ENCODE measurements at places on chromosomes 3 and 15.
A peak's percentile ranks its signal among the peaks of the same experiment; 100 is the strongest.

GRCh38 chr3:55147856-55148720 lies 220.2 kb upstream of the LRTM1 start:
- peak overlapping the region; percentile 34 for H3K27ac ChIP-seq
- DNase-seq = peak; percentile 35
- no peaks in the 10 kb centered on the region for H3K4me1 ChIP-seq
- no peaks in the 10 kb centered on the region for H3K27me3 ChIP-seq

DNA sequence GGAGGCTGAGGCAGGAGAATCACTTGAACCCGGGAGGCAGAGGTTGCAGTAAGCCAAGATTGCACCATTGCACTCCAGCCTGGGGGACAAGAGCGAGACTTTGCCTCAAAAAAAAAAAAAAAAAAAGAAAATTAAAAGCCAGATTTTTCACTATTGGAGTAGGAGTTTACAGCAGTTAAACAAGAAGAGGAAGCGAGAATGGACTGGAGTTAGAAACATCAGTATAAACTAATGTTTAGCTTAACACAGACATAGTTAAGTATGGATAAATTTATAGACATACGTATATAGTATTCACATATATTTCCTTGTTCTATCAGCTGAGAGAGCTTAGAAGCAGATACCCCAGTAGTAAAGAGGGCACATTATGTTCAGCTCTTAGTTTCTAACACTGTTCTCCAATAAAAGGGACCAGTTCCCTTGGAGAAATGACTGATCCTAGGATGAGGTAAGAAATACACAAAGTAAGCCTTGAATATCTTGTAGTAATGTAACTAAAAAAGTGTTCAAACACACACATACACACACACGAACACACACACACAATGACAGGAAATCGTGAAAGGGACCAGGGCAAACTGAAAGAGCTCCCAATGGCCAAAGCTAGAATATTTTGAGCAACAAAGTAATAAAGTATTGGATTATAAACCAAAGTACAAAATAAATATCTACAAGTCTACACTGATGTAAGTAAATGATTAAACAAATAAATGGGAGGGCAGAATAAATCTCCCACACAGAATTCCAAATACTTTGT lies 25.1 kb downstream of the PIK3CB start:
- H3K27me3 ChIP-seq = no peaks in the 10 kb centered on the region

GRCh38 chr3:141307351-141308059 lies 60.8 kb upstream of the ZBTB38 start:
- no peak for DNase-seq
- no peaks in the 10 kb centered on the region for H3K36me3 ChIP-seq
- peaks cover 9% of the 10 kb centered on the region for H3K4me1 ChIP-seq
- H3K4me3 ChIP-seq = no peak overlapping the region

DNA sequence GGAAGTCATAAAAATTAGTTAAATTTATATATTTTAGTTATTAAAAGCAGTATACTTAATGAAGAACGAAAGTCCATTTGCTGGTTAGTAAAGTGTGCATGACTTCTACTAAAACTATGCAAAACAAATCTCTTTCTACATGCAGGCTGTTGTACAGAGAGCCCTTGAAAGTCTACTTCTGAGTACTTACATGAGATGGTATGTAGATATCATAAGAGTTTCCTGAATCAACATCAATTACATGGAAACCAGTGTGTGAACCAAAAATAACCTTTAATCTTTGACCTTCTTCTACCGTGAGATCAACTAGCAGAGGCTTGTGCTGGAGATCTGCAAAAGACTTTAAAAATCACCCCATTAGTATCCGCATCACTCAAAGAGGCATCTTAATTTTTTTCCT lies 42.1 kb upstream of the SLC2A2 start:
- H3K4me1 ChIP-seq = no peaks in the 10 kb centered on the region
- DNase-seq = no peak
- no peaks in the 10 kb centered on the region for H3K27me3 ChIP-seq
- no peak overlapping the region for H3K4me3 ChIP-seq
- no peak overlapping the region for H3K27ac ChIP-seq

DNA sequence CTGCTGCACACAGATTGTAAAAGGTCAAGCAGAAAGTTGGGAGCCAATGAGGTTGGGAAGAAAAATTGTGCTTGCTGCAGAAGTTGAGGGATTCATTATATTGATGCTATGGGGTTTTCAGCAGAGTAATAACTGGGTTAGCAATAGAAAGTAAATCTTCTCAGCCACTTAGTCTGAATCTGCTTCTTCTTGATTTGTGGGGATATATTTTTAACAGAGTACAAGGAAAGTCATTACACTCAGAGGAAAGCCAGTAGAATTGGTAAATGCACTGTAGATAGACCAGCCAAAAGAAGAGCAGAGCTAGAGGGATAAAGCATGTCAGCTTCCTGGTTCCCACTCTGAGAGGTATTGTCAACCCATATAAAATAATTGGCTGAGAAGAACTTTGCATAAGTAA lies 663.6 kb downstream of the NLGN1 start:
- no peaks in the 10 kb centered on the region for H3K4me1 ChIP-seq
- H3K36me3 ChIP-seq = no peaks in the 10 kb centered on the region

DNA sequence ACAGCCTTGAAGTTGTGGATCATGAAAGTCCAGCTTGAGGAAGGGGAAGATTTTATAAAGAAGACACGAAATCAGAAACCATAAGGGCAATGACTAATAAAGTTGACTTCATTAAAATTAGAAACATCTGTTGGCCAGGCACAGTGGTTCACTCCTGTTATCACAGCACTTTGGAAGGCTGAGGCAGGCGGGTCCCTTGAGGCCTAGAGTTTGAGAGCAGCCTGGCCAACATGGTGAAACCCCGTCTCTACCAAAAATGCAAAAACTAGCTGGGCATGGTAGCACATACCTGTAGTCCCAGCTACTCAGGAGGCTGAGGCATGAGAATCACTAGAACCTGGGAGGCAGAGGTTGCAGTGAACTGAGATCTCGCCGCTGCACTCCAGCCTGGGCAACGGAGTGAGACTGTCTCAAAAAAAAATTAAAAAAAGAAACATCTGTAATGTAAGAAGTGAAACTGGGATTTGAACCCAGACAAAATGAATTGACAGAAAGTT lies 7.9 kb upstream of the UBXN7 start:
- peak; percentile 60 for DNase-seq
- no peak overlapping the region for H3K27ac ChIP-seq
- no peak overlapping the region for H3K4me3 ChIP-seq
- H3K27me3 ChIP-seq = no peaks in the 10 kb centered on the region

GRCh38 chr3:183692436-183692835 lies 5.2 kb upstream of the YEATS2 start:
- H3K36me3 ChIP-seq = no peaks in the 10 kb centered on the region
- H3K4me1 ChIP-seq = no peaks in the 10 kb centered on the region
- H3K27ac ChIP-seq = no peak overlapping the region
- no peak for DNase-seq

- peaks cover 2% of the 10 kb centered on the region for H3K4me1 ChIP-seq
- H3K36me3 ChIP-seq = no peaks in the 10 kb centered on the region
- H3K27me3 ChIP-seq = no peaks in the 10 kb centered on the region
- no peak overlapping the region for H3K27ac ChIP-seq
- no peak overlapping the region for H3K4me3 ChIP-seq
- peak; percentile 77 for DNase-seq
Observed at GRCh38 chr3:64399205-64399800, 174.0 kb upstream of the PRICKLE2 start.

DNA sequence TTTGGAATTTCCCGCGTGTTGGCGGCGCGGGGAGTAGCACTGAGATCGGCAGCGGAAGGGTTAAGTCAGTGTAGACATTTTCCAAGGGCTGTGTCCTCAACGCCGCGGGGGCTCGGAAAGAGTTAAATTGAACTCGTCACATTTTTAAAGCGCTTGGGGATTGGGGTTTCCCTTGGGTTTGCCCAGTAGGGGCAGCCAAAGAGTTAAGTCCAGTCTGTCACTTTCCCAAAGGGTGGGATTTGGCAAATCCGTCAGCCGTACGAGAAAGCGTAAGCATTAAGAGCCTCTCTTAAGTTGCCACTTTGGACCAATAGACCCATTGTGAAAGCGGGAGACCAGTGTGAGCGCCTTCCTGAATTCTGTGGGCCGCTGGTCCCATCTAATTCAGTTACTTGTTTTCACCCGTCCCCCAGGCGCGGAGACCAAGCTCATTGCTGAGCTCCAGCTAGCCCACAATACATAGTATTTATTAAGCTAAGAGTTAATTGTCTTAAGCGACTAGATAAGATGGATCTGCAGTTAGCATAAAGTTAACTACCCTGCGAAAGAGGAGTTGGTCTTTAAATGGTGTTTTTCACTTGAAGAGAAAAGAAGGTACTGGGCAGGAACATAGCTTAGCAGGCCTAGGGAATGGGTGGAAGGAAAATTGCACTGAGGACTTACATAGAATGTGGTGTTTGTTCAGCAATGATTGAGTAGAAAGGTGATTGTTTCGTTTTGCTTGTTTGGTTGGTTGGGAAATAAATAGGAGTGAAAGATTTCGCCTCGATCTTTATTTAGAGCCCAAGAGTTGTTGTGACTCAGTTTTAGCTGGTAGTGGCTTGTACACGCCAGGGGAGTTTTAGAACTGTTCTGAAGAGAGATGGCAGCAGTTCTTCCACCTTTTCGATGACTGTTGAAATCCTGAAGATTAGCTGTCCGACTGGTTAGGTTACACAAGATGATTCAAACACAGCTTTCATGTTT lies 932 bp downstream of the ARL8B start:
- H3K36me3 ChIP-seq = no peaks in the 10 kb centered on the region
- peak overlapping the region; percentile 98 for H3K27ac ChIP-seq
- peak; percentile 78 for DNase-seq
- H3K4me3 ChIP-seq = peak overlapping the region; percentile 98
- no peaks in the 10 kb centered on the region for H3K27me3 ChIP-seq
- H3K4me1 ChIP-seq = peaks cover 3% of the 10 kb centered on the region

- no peak for DNase-seq
- no peaks in the 10 kb centered on the region for H3K36me3 ChIP-seq
- H3K27me3 ChIP-seq = no peaks in the 10 kb centered on the region
- H3K4me1 ChIP-seq = no peaks in the 10 kb centered on the region
- no peak overlapping the region for H3K4me3 ChIP-seq
Observed at GRCh38 chr3:36147934-36148558, 232.3 kb upstream of the STAC start.

DNA sequence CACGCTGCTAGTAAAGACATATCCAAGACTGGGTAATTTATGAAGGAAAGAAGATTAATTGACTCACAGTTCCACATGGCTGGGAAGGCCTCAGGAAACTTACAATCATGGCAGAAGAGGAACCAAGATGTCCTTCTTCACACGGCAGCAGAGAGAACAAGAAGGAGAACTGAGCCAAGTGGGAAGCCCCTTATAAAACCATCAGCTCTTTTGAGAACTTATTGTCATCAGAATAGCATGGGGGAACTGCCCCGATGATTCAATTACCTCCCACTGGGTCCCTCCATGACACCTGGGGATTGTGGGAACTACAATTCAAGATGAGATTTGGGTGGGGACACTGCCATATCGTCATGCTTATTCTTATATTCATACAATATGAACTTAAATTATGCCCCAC lies 49.0 kb downstream of the DUT start:
- H3K27ac ChIP-seq = no peak overlapping the region
- H3K4me3 ChIP-seq = no peak overlapping the region
- no peaks in the 10 kb centered on the region for H3K27me3 ChIP-seq
- no peaks in the 10 kb centered on the region for H3K36me3 ChIP-seq
- H3K4me1 ChIP-seq = peaks cover 5% of the 10 kb centered on the region

DNA sequence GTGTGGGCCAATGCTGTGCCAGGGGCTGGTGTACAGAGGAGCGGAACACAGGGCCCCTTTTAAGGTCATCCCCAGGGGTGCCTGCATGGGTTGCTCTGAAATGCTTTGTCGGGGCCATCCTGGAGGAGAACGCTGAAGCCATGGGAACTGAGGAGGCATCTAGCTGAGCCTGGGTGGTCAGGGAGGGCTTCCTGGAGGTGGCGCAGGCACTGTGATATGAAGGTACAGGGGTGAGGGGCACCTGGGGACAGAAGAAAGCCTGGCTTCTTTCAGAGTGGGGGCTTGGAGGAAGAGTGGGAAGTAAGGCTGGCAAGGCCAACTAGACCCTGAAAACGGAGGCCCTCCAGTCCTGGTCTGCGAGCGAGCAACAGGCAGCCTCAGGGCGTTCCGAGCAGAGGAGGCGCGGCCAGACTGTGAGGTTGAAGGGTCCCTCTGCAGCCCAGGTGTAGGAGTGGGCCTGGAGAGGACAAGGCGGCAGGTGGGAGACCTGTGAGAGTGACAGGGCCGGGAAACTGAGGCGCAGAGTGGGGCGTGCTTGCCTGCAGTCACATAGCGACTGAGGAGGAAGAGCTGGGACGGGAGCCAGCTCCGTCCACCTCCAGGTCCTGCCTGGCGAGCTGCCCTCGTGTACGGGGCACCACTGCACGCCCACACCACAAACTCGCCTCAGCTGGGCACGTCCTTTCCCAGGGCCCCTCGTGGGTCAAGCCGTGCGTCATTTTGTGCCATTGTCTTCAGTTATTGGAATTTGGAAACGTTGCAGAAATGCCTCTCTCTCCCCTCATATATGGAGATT lies 4.1 kb downstream of the FBLN2 start:
- H3K36me3 ChIP-seq = no peaks in the 10 kb centered on the region
- H3K4me1 ChIP-seq = no peaks in the 10 kb centered on the region
- H3K27me3 ChIP-seq = no peaks in the 10 kb centered on the region
- no peak overlapping the region for H3K27ac ChIP-seq
- no peak overlapping the region for H3K4me3 ChIP-seq

- no peaks in the 10 kb centered on the region for H3K36me3 ChIP-seq
- no peak for DNase-seq
- no peaks in the 10 kb centered on the region for H3K4me1 ChIP-seq
- H3K4me3 ChIP-seq = no peak overlapping the region
- H3K27me3 ChIP-seq = no peaks in the 10 kb centered on the region
Observed at GRCh38 chr15:68203486-68203885, 1.6 kb downstream of the CALML4 start.

GRCh38 chr15:100284701-100285100 lies 57.1 kb downstream of the ADAMTS17 start:
- no peak overlapping the region for H3K27ac ChIP-seq
- H3K4me3 ChIP-seq = no peak overlapping the region
- no peaks in the 10 kb centered on the region for H3K4me1 ChIP-seq
- H3K27me3 ChIP-seq = no peaks in the 10 kb centered on the region
- DNase-seq = no peak

GRCh38 chr3:61947456-61947855 lies 386.1 kb downstream of the PTPRG start:
- H3K4me3 ChIP-seq = no peak overlapping the region
- H3K4me1 ChIP-seq = no peaks in the 10 kb centered on the region
- no peak overlapping the region for H3K27ac ChIP-seq
- no peaks in the 10 kb centered on the region for H3K27me3 ChIP-seq
- no peak for DNase-seq

GRCh38 chr3:71784914-71785531 lies at the start of gene PROK2:
PROK2 (minus strand) TSS chr3:71785148; CDS start chr3:71785052, 96 bp downstream.
- H3K27ac ChIP-seq = no peak within 1 kb of the TSS
- no peaks in the 10 kb centered on the region for H3K4me1 ChIP-seq
- no peaks in the 10 kb centered on the region for H3K36me3 ChIP-seq
- H3K4me3 ChIP-seq = no peak within 1 kb of the TSS

DNA sequence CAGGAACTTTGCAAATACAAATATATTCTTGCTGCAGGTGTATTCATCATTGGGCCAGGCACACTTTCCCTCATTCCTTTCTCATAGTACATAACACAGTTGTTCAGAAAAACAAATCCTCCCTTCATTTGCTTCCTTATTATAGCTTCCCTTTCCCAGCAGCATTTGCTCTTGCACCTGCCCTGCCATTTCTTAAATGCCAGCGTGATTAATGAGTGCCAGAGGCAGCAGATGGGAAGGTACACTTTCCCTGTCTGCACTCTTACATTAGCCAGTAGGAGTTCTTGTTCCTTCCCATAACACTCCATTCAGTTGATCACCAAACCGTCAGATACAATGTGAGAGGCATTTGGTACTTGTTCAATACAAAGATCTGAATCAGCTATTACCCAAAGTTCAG lies 128.5 kb upstream of the GAP43 start:
- no peaks in the 10 kb centered on the region for H3K4me1 ChIP-seq
- no peak overlapping the region for H3K4me3 ChIP-seq
- no peak overlapping the region for H3K27ac ChIP-seq
- no peaks in the 10 kb centered on the region for H3K36me3 ChIP-seq
- no peaks in the 10 kb centered on the region for H3K27me3 ChIP-seq
